Putamen (tissue), 1 donor: ENCODE measurements at places on chromosomes 3 and 15.

- peak; percentile 15 for DNase-seq
These were observed 48.9 kb downstream of the NIPA2 start for GRCh38 chr15:22887157-22887951.

GRCh38 chr3:189210251-189210770, 38.5 kb downstream of the TPRG1 start:
- DNase-seq, result no peak

DNA sequence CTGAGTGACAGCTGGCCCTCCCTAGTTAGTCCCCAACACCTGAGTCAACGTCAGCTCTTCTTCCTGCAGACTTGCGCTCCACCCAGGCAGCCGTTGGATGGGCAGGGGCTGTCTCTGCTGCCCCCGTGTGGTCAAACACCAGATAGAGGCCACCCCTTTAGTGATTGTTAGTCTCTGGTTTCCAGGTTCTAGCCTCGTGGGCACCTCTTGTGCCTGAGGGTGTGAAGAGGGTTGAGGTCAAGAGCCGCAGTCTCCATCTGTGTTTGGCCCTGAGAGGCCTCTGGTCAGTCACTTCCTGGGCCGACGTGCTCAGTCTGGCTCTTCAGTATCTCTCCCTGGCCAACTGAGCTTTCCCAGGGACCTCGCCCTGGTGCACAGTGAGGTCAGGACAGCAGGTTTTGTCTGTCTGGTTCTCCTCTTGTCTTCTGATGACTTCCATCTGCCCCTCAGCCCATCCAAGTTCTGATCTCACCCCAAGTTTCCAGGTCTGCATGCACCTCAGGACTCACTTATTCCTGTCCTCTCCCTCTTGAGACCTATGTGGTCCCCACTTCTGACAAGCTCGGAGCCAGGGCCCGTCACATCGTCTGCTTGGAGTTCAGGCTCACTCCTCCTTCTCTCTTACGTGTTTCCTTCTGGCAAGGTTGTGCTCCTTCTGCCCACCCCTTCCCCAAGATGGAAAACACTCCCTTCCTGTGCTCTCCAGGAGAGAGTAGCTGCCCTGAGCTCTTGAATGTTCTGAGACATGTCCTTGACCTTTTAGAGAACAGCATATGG, 20.9 kb downstream of the CD276 start:
- no peak for DNase-seq

DNA sequence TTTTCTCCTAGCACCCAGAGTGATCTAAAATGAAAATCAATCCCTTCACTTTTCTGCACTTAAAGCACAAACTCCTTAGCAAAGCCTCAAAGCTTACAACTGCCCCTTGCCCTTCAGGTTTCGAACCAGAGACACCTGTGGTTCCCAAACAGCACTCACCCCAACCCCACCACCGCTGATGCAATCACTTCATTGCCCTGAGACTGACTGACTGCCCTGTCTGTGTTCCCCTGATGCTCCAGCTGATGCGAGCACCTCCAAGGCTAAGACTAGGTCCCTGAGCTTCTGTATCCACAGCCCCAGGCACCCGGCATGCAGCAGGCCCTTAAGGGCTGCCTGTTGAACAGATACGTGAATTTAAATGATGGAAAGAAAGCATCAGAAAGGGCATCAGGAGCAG, 127.3 kb downstream of the ZNF621 start:
- no peak for DNase-seq

DNA sequence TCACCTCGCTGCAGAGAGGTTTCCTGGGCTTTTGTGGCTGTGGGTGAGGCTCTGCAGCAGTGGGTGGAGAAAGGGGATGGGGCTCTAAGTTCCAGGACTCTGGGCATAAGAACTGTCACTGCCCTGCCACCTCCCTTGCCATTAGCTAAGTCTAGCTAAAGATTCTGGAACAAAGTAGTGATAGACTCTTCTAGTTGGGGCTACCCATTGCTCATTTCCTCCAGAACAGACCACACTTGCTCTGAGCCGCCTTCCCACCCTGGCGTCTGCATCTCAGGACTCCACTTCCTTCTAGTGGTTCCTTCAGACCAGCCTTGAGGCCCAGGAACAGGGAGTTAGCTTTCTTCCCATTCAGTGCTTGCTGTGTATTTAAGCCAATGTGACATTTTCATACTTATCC, 7.5 kb downstream of the ARHGAP31 start:
- DNase-seq, result peak; percentile 12

DNA sequence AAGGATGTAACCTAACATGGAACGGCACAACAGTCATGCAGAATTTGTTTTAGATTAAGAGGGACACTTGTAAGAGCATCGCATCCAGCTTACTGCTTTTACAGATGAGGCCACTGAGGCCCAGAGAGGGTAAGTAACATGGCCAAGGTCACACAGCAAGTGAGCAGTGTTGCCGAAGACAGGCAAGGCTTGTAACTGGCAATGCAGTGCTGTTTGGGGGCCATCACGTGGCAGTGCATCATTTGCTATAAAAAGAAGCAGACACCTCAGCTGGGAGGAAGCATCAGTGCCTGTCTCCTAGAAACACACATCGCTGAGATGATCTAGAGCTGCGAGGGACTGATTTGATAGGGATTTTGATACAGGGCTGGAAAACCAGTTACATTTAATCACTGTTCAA, 108.2 kb upstream of the PROK2 start:
- DNase-seq, result peak; percentile 48

GRCh38 chr15:45637141-45637540, 2.3 kb downstream of the SQOR start:
- no peak for DNase-seq

- no peak for DNase-seq
These were observed 12.6 kb upstream of the GOLGA6L7 start for GRCh38 chr15:28861031-28861534.

- DNase-seq, result no peak
These were observed 276.7 kb upstream of the POU1F1 start for GRCh38 chr3:87553058-87553457.
